NCI-H524 (cell line): ENCODE measurements at places on chromosomes 13 and 19.

- peak; percentile 54 for DNase-seq
Measured at GRCh38 chr13:95494082-95494681, 58.3 kb upstream of the CLDN10 start.

GRCh38 chr19:43446746-43447489, 18.5 kb downstream of the LYPD3 start:
- no peak for DNase-seq

- DNase-seq = no peak
Measured at GRCh38 chr19:15109768-15110417, 2.7 kb downstream of the SYDE1 start.

DNA sequence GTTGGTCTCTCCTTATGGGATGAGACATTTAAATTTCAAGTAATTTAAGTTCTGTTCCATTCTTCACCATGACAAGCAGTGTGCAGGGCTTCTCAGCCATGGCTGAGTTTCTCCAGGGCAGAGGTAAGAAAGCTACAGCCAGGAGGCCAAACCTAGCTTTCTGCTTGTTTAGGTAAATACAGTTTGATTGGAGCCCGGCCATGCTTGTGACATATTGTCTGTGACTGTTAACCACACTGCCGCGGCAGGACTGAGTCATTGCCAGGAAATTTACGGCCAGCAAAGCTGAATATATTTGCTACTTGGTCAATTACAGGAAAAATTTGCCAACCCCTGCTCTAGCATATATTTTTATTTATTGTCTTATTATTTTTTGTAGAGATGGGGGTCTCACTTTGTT, 10.7 kb downstream of the NLRP8 start:
- no peak for DNase-seq

GRCh38 chr19:18230941-18231734, 4.9 kb upstream of the PDE4C start:
- DNase-seq = no peak

DNA sequence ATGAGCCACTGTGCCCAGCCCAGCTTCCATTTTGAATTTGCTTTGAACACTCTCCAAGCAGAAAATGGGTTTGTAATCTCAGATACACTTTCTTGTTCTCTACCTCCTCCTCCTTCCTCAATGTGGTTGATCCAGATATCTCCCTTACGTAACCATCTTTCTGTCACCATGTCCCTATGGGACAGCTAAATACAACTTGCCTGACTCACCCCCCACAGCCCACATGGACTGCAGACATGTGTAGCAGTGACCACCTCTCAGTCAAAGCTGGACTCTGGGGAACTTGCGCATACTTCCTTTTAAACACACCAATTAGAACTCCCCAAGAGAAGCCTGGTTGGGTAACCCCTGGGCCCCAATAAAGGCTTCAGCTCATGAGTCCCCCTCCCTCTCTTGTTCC, 10.8 kb upstream of the ZNF799 start:
- no peak for DNase-seq

DNA sequence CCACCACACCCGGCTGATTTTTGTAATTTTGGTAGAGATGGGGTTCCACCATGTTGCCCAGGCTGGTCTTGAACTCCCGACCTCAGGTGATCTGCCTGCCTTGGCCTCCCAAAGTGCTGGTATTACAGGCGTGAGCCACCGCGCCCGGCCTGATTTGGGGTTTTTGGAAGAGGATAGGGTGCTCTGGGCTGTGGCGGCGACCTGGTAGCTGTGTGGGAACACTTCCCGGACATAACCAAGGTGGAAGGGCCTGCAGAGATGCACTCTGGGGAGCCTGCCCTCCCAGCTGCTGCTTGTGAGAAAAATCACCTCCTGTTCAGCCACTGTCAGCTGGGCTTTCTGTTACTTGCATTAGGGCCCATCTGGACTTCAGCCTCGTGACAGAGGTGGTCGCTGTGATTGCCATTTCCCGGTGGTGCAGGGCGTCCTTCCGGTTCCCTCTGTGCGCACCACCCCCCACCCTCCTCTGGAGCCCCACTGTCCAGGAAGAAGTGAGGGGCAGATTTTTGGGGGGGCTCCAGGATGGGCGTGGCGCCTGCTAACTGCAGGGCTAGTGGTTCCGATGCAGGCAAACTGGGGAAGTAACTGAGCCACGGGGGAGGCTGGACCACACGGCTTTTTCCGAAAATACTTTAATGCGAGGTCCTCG, 7.5 kb downstream of the IL4I1 start:
- DNase-seq = peak; percentile 49

DNA sequence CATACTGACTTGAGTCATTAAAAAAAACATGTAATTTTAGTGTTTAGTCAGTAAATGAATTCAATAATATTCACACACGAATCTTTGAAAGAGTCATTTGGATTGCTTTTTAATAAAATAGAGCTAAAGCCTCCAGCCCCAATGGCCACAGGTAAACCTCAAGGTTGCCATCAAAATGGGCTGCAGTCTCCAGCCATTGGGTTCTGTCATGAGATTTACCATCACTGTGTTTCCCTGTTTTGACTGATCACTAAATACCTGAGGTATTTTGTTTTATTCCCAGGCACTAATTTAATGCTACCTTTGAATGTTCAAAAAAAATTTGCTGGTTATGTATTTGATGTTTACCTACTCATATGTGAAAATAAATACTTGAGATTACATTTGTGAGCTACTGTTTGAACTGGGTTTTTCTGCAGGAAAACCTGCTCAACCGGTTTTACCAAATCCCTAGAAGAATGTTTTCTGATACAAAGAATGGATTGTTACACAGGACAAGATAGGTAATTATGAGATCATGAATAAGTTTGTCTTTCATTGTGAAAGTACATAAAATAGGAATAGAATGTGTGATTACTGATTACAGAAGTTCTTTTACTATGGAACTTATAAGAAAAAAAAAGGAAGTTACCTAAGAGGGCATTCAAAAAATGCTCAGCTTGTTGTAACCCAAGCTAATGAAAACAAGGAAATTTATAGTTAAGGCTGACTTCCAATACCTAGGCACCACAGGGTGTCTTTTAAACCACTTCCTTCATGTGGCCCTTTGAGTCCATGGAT, 391.3 kb downstream of the EFNB2 start:
- DNase-seq = no peak

GRCh38 chr19:51439021-51439465, 19.2 kb downstream of the SIGLEC8 start:
- DNase-seq = no peak

- DNase-seq = no peak
Measured at GRCh38 chr13:67943116-67943515, 713.0 kb upstream of the PCDH9 start.

DNA sequence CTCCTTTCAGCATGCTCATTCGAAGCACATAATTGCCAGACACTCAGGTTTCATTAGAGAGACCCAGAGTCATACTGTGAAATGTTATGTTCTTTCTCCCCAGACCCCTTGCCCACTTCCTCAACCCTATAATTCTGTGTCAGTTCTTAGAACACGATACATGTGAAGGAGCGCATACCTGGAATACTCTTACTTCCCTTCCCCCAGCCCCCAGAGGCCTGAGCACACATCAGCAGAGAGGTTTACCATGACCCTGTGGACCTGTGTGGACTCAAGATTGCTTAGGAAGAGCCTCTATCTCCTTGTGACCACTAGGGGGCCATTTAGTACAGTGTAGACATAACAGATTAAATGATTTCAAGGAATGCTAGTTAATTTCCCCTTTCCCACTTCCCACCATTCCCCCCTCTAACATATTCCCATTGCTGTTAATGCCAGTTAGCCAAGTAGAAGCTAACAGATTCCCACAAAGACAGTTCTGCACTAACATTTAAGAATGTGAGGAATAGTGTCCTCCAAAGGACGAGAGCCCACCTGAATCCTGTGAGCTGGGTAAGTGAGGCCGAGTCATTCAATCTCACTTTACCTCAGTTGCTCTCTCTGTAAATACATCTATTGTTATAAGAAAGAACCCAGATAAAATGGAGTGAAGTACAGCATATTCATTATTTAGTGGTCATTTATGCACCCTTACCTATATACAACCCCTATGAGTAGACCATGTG, 154.2 kb upstream of the MAB21L1 start:
- peak; percentile 68 for DNase-seq

GRCh38 chr13:51416107-51416506, 36.7 kb downstream of the INTS6 start:
- DNase-seq = no peak

- DNase-seq = no peak
Measured at GRCh38 chr19:28067882-28068281, 1145.1 kb downstream of the UQCRFS1 start.

DNA sequence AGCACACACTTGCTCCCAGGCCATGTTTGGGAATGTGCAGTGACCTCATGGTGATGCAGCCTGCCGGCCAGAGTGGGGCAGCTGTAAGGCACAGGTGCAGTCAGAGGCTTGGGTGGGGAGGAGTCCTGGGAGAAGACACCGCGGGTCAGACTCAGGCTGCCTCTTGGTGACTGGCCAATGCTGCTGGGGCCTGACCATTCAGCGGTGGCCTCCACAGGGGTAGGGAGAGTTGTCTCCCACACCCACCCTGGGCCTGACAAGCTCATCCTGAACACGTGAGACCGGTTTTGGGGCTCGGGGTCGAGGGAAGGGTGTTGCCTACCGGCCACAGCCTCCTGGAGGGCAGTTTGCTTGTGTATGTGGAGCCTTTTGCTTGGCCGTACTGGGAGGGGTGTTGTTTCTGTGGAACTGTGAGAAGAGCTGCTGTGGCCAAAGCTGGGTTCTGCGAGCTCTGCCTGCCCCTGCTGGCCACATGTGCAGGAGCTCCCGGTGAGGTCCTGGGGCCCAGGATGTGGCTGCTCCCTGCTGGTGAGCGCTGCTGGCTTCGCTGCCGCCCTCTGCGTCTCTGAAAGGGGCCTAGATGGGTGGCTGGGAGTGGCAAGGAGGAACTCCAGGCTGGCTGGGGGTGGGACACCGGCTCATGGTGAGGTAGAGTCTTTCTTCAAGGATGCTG, 22.1 kb downstream of the UPF1 start:
- no peak for DNase-seq

GRCh38 chr13:50389726-50390125, 374.5 kb downstream of the KCNRG start:
- peak; percentile 87 for DNase-seq

DNA sequence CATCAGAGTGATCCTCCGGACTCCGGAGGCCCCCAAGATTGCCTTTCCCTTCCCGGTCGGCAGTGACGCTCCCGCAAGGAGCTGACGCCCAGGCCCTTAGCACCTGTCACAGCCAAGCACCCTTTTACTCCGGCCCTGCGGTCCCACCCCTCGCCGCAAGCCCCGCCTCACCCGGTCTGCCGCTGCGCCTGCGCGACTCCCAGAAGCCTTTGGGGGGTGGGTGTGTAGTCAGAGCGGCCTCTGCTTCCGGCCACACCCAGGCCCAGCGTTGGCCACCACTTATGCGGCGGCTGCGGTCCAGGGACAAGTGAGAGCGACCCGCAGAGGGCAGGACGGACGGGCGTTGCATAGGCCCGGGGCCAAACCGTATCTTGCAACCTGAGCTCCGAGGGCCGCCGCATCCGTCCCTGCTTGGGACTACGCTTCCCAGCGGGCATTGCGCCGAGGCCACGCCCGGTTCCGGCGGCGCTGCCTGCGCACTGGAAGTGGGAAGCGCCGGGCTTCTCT, 441 bp upstream of the ZFP28 start:
- DNase-seq = peak; percentile 93

GRCh38 chr13:67042556-67042955, 187.6 kb downstream of the PCDH9 start:
- DNase-seq = no peak

DNA sequence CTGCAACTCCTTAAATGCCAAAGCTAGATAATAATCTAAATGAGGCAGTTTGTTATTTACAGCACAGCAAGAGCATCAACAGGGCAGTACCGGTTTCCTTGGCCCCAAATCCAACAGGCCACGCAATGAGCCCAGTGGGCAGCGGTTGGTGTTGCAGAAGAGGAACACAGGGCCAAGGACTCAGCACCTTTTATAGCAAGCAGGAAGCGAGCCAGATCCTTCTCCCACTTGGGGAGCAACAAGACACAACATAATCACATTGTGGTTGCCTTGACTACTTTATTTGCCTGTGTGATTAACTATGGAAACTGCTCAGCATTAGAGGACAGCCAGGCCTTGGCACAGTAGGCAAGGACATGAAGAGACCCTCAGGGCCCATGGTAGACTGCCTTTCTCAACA, 67.1 kb upstream of the HTR2A start:
- no peak for DNase-seq

DNA sequence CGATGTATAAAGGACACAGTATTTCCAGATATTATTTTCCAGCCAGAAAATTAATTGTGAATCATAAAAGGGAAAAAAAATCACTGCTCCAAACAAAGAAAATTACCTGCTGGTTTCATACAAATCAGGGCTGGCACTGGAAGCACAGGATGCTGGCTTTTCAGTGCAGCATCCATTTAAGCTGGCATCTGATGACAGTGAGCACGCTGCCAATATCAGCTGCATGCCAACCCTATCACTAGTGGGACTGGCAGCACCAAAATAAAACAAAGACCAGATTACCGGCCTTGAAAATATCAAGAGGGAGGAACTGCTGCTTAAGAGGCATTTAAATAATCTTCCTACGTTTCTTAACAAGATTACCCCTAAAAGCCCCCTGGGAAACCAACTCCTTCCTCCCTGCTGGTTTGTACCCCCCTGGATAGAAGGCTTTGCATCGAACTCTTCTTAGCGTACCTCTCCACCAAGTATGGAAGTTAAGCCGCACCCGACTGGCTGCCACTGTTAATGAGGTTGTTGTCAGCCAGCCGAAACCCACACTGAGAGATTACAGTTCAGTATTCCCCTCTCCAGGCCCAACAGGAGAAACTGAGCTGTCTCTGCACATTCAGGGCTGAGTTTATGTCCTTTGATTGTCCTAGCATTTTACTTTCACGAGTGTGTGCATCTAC, 257.8 kb downstream of the EFNB2 start:
- peak; percentile 97 for DNase-seq

DNA sequence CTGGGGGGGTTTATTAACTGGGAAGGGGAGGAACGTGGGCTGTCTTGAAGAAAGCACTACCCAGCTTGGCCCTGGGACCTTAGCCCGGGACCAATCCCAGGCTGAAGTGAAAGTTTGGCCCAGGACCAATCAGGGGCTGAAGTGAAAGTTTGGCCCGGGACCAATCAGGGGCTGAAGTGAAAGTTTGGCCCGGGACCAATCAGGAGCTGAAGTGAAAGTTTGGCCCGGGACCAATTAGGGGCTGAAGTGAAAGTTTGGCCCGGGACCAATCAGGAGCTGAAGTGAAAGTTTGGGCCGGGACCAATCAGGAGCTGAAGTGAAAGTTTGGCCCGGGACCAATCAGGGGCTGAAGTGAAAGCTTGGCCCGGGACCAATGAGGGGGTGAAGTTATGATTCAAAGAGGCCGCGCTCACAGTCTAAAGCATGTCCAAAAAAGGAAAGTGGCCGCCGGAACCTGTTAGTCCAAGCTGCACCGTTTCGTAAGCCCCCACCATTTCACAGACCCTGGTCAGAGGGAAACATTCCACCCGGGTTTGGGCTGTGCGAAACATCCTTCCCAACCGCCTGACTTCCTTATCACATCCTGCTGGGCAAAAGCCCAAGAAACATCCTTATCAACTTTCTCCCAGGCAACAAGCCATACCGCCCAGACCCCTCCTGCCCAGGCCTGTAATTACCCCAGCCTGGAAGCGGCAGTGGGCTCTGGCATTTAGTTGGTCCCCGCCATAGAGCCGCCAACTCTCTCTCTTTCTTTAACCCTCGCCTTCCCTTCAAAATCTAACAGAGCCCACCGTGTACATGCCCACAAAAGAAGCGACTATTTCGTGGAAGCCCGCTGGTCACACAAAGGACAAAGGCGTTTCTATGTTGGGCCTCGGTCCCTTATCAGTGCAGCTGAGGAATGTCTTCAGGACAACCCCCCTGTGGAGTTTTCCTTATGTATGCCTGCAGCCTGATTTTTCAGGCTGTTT, 1.1 kb downstream of the ZNF850 start:
- no peak for DNase-seq

GRCh38 chr13:111872475-111873150, 194.3 kb upstream of the SOX1 start:
- DNase-seq = no peak

GRCh38 chr19:16327501-16327900, 2.9 kb downstream of the KLF2 start:
- no peak for DNase-seq
